Fibroblast of skin of right biceps (primary cell): ENCODE measurements at places on chromosomes 11 and 22.

- DNase-seq, result peak; percentile 64
Measured at GRCh38 chr11:22792497-22792896, 37.1 kb downstream of the SVIP start.

DNA sequence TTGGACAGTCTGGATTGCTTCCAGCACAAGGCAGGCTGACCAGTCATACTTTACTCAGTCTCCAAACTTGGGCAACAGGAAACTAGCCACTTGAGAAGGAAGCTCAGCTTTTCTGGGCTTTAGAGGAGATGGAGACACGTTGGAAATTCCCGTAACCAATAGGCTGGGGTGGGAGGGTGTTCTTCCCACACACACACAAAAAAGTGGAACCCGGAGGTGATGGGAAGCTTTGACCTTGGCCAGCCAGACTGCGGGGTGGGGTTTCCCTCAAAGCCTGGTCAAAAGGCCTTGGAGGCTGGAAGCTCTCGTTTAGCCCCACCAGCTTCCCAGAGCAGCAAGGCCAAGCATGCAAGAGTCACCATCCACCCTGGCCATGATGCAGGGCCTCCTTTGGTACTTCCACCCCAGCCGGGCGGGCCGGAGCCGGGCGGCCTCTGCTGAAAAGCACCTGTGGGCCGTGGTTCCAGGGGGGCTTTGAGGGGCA is 126.2 kb downstream of the BCR start:
- DNase-seq, result no peak

DNA sequence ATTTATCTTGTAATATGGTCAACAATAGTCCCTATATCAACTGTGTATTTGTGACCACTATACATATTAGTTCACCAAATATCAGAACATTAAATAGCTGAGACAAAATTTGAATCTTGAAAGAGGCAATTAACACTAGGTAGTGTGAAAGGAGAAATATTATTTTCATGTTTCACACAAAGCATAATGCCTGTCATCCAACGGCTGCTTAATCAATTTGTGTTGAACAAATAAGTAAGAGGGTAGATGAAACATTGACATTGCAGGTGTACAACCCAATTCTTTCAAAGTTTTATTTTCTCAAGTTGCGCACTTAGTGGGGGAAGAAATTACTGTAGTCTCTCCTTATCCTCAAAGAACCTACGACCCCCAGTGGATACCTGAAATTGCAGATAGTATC is 3.4 kb upstream of the OR8I2 start:
- DNase-seq, result no peak

DNA sequence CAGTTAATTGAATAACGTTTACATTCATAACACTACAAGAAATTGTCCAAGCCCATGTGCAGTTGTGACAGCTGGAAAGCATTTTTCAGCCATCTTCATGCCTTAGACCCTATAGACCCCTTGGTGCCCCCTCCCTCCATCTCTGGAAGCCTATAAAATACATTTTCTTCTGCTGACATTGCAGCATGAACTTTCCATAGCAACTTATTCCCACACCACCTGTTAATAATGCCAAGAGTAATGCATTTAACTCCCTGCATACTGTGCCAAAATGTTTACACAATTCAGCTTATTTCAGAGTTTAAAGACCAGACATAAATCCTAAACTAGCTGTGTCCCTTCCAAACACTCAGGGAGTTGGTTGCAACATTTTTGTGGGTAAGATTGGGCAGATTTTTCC is 143.0 kb upstream of the ARHGAP20 start:
- DNase-seq, result no peak

GRCh38 chr22:34111210-34111824 is 191.0 kb upstream of the LARGE1 start:
- DNase-seq, result peak; percentile 12

- DNase-seq, result peak; percentile 58
Measured at GRCh38 chr11:37407461-37407860, 809.4 kb upstream of the RAG2 start.

DNA sequence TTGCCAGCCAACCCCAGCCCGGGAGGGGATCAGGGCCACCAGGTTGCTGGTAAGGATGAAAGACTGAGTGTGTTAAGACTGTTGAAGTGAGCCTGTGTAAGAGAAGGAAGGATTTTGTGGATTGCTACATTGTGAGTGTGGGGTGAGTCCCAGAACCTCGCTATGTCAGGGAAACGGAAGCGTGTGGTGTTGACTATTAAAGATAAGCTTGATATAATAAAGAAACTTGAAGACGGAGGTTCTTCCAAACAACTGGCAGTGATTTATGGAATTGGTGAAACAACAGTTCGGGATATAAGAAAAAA is 627 bp downstream of the JRKL start:
- DNase-seq, result no peak

- peak; percentile 18 for DNase-seq
Measured at GRCh38 chr11:68099474-68100405, 21.4 kb downstream of the CHKA start.
